AML-193 (cell line): ENCODE measurements at places on chromosomes 6 and 20.
A peak's percentile ranks its signal among the peaks of the same experiment; 100 is the strongest.

GRCh38 chr20:37154684-37155298 is 24.3 kb upstream of the RPN2 start:
- no peak for DNase-seq

GRCh38 chr20:63483834-63484233 is 11.4 kb upstream of the KCNQ2 start:
- no peak for DNase-seq

GRCh38 chr6:160128879-160129516 is 7.4 kb downstream of the SLC22A1 start:
- no peak for DNase-seq

- no peak for DNase-seq
These were observed 37.1 kb downstream of the QRSL1 start for GRCh38 chr6:106666282-106667021.

- DNase-seq: peak; percentile 14
These were observed 33.9 kb downstream of the PPARD start for GRCh38 chr6:35376281-35376680.

- no peak for DNase-seq
These were observed 340.3 kb downstream of the EPHA7 start for GRCh38 chr6:93079061-93079460.

GRCh38 chr20:19867074-19867473 is 109.0 kb downstream of the RIN2 start:
- DNase-seq: no peak

DNA sequence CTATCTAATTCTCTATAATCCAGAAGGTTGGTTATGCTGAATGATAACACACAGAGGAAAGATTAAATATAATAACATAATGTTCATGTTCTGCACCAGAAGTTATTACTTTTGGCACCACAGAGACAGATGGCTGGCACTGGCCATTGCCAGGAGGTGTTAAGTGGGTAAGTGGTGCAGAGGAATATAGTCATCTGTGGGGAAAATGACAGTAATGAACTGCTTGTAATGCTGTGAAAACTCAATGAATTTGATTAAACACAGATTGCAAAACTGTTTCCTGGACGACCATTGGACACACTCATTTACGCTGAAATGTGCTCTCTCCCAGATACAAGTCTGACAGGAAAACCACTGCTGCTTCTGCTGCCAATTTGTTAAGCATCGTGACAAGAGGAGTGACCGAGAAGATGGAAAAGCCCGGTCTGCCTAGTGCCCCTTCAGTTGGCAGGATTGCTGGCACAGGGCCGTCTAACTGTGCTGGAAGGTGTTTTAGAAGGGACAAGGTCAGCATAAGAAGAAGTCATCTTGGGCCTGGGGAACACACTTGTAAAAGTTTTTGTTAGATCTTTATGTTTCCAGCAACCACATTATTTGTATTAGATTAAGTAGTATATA is 567.4 kb downstream of the CBLN4 start:
- DNase-seq: no peak

DNA sequence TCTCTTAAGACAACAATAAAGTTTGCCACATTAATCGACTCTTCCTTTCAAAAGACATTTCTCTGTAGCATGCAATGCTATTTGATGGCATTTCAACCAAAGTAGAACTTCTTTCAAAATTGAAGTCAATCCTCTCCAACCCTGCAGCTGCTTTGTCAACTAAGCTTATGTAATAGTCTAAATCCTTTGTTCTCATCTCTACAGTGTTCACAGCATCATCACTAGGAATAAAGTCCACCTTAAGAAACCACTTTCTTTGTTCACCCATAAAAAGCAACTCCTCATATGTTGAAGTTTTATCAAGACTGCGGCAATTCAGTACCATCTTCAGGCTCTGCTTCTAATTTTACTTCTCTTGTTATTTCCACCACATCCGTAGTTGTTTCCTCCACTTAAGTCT is 11.5 kb upstream of the BLOC1S5 start:
- no peak for DNase-seq

- DNase-seq: no peak
These were observed 222.1 kb downstream of the TMEM200A start for GRCh38 chr6:130587778-130588520.

DNA sequence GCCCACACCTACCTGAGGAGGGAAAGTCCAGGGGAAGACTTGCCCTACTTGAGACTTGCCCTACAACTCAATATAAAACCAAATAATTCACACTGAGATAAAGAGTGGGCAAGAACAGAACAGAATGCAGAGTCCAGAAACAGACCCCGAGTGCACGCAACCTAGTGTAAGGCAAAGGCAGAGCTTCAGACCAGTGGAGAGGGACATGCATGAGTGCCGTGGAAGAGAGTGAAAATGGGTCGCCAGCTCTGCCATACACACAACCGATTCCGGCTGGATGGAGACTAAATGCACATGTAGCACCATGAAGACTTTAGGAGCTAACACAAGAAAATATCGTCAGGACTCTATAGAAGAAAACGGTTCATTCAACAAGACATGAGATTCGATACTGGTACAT is 58.8 kb upstream of the CST7 start:
- DNase-seq: no peak

DNA sequence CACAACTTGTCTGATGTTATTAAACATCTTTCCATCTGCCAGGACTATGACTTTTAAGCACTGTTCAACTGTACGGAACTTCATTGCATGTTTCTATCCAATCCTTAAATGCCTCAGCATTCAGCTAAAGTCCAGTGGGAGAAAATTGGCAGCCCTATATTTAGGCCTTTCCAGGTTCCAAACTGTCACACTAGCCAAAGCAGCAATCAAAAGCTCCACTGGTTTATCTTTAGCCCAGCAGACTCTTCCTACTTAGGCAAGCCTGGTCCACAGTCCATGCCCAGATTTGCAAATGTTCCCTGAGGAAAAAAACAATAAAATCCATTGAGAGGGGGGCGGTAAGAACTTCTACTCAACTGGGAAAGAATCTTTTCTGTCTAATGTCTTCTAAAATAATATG is 349.1 kb upstream of the GJE1 start:
- no peak for DNase-seq

- DNase-seq: no peak
These were observed 157.2 kb downstream of the BMP2 start for GRCh38 chr20:6924681-6925080.

DNA sequence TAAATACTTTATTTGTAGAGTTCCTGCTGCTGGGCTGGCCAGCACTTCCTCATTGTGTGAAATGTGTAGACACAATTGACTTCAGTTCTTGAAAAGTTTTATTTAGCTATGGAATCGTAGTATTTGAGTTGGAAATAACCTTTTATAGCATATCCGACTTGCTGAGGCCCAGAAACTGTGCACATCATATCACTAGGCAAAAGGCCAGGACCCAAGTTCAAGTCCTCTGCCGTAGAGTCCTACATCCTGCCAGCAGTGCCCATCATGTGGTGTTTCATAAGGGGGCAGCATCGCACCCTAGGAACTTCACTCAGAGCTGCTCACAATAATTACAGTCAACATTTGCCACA is 207.7 kb upstream of the SNX9 start:
- DNase-seq: no peak

GRCh38 chr20:15146948-15147347 is 809.5 kb upstream of the FLRT3 start:
- DNase-seq: no peak

GRCh38 chr20:13302647-13303450 is 81.8 kb downstream of the ISM1 start:
- DNase-seq: peak; percentile 18

- DNase-seq: no peak
These were observed 31.0 kb downstream of the SNX9 start for GRCh38 chr6:157853902-157854502.

DNA sequence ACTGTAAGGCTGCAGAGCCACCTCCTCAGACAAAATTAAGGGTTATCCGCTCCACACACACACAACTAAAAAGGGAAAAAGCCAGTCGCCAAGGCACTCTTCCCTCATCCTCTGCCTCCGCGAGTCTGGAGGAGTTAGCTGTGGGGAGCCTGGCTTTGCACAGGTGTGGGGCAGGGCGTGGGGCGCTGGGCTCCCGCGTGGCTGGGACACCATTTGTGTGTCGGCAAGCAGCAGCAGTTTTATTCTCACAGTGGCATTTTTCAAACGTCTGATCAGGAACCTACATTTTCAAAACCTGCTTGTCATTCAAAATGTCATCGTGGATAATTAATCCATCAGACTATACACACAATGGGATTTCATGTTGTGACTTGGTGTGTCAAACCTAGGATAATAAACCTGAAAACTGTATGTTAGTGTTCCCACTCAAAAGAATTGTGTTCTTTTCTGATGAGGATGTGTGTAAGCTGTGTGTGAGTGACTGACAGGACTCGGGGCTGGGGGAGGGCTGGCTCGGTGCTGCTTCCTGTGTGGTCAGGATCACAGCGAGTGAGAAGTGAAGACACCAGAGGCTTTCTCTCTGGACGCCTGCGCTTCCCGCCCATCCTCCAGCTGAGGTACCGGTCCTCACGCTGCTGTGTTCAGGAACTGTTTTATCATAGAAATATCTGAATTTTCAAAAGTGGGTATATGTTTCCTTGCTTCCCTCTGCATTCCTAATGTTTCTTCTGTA is 83.1 kb downstream of the IRF4 start:
- peak; percentile 78 for DNase-seq

DNA sequence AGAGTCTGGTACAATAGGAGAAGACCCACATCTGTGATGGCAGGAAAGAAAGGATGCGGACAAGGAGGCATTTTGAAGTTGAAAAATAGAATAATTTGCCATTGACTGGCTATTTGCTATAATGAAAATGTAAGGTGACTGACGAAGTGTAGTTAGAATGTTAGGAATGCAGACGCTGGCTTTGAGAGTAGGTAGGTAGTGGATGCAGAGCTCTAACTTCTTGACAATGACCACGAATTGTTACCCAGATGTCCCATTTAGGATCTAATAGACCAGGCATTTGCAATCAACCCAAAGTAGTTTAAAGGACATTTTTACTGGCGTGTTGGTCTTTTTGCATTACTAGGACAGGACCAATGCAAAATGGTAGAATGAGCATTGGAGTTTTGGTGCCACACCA is 14.2 kb downstream of the MLIP start:
- DNase-seq: no peak

GRCh38 chr6:168686831-168687730 is 246.1 kb downstream of the SMOC2 start:
- no peak for DNase-seq

GRCh38 chr6:153207006-153207405 is 75.9 kb upstream of the RGS17 start:
- no peak for DNase-seq

DNA sequence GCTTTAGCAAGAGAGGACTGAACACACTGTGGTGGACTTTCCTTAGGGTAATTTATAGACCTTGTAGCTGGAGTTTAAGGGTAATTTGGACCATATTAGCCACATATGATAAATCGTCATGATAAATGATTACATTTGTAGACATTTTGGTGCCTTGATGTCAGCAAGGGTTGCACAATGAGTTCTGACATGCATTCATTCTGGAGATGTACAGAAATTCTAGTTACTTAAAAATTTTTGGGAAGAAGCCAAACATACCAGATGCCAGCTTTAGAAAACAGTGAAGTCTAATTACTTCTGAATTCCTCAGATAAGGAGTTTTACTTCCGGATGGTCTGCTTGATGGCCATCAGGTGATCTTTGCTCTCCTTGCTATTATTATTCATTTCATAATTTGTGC is 653.1 kb downstream of the TBC1D32 start:
- no peak for DNase-seq

DNA sequence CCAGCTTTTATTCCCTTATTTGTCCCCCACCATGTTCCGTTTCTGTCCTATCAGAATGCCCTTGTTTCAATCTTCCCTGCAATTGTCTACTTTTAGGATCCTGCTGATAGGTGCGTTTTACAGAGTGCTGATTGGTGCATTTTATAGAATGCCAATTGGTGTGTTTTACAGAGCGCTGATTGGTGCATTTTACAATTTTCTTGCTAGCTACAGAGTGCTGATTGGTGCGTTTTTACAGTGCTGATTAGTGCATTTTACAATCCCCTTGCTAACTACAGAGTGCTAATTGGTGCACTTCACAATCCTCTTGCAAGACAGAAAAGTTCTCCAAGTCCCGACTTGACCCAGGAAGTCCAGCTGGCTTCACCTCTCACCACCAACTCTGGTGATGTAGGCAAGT is 161.6 kb upstream of the CDYL start:
- DNase-seq: no peak

- no peak for DNase-seq
These were observed 588 bp upstream of the NCOA3 start for GRCh38 chr20:47501116-47501481.

DNA sequence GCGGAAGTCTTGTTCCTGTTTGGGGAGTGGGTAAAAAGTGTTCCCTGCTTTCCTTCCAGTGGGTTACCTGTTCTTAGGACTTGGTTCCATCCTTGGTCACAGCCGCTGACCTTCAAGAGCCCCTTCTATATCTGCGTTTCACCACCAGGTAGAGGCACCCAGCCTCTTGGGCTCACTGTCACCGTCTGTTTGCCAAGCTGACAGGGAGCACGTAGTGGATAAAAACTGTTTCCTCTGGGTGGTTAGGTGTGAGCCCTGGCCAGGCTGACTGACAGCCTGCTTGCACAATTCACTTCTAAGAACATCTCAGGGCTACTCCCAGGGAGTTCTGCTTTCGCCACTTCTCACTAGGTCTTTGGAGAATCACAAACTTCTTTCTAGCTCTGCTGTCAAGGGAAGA is 1.8 kb upstream of the JPH2 start:
- DNase-seq: peak; percentile 60

- no peak for DNase-seq
These were observed 45.1 kb upstream of the PNRC1 start for GRCh38 chr6:89035252-89036101.

DNA sequence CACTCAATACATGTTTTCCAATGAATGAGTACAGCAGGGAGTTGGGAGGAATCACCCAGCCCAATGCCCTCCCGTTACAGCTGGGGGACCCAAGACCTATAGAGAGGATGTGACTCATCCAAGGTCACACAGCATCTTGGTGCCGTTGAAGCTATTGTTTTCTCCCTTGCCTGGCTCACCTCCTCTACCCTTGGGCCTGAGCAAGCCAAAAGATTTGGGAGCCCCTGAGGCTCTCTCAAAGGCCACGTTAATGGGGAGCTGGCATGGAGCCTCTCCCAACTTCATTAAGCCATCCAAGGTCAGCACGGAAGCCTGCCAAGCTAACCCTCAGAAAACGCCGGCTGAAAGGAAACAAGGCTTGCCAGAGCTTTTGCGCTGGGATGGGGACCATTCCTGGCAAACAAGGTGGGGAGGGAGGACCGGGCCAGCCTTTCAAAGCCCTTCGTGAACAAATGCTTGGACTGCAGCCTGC is 30.4 kb downstream of the KCNB1 start:
- no peak for DNase-seq

- peak; percentile 7 for DNase-seq
These were observed 740 bp downstream of the NELFCD start for GRCh38 chr20:58981628-58982364.

DNA sequence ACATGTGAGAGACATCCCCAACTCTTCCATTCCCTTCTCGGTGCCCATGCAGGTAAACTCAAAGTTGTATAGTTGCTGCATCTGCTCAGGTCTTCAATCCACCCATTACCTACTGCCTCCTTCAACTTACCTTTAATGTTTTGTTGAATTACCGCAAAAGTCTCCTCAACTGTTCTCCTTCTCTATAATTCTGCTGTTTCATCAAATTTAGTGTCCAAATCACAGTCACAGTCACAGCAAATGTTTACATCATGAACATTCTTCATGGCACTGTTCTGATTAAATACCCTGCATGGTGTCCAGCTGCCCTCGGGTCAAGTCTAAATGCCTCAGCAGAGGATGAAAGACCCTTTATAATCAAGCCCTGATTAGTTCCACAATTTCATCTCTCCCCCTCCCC is 130.1 kb downstream of the IPCEF1 start:
- DNase-seq: no peak

GRCh38 chr20:23441850-23442313 is 2.4 kb downstream of the CSTL1 start:
- peak; percentile 43 for DNase-seq
